ENCODE measurements at places on chromosomes 7 and 10.

- no peak for DNase-seq
Measured at GRCh38 chr10:81696609-81697388, 178.2 kb upstream of the NRG3 start.

DNA sequence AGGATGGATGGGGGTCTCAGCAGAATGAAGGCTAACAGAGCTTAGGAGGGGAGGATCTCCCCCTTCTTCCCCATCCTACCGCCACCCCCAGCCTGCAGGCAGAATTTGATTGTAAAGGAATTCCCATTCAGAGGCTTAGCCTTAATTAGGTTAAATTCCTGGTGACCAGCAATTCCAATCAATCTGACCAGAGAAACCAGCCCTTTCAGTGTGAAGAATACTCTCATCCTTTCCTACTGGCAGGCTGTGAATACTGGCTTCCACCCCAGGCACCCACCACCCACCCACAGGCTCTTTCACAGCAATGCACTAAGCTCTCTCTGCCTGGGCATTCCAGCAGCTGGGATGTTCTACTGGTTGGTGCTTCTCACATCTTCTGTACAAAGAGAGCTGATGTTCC, 137.9 kb upstream of the LYZL1 start:
- no peak for DNase-seq

- no peak for DNase-seq
Measured at GRCh38 chr10:31867646-31868045, 61.0 kb downstream of the ARHGAP12 start.

DNA sequence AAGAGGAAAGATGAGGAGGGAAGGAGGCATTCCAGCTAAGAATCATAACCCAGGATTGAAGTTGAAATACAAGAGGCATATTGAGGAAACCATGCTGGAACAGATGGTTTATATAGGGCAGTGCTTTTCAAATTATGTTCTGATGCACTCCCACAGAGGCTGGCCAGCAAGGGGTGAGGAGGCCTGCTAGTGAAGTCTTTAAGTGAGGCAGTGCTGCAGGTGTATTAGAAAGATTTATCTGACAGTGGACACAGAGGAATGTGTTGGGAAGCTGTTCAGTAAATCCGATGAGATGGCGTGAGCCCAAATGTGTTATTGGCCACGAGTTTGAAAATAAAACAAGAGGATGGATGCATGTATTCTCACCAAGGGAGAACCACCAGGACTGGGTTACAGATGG, 28.6 kb downstream of the REEP3 start:
- DNase-seq: no peak

- DNase-seq: no peak
Measured at GRCh38 chr7:91517201-91517785, 253.1 kb downstream of the FZD1 start.

DNA sequence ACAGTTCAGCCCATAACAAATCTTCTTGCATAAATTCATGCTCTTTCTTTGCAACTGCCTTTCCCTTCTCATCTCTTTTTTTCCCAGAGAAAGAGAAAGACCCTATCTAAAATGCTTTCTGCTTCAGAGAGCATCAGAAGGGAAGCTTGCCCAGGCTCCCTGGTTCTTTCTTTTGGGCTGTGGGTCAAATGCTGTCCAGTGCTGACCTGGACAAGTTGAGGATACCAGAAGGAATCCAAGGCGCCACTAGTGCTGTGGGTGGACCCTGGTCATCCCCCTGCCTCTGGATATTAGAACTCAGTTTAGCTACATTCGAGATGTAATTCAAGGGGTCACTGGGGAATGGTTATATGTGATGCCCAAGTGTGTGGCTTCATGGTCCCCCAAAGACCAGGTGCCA, 411.6 kb downstream of the RPS24 start:
- no peak for DNase-seq

GRCh38 chr7:2592375-2592865, 33.6 kb downstream of the IQCE start:
- no peak for DNase-seq

- DNase-seq: no peak
Measured at GRCh38 chr7:23017309-23017708, 3.4 kb upstream of the HYCC1 start.

DNA sequence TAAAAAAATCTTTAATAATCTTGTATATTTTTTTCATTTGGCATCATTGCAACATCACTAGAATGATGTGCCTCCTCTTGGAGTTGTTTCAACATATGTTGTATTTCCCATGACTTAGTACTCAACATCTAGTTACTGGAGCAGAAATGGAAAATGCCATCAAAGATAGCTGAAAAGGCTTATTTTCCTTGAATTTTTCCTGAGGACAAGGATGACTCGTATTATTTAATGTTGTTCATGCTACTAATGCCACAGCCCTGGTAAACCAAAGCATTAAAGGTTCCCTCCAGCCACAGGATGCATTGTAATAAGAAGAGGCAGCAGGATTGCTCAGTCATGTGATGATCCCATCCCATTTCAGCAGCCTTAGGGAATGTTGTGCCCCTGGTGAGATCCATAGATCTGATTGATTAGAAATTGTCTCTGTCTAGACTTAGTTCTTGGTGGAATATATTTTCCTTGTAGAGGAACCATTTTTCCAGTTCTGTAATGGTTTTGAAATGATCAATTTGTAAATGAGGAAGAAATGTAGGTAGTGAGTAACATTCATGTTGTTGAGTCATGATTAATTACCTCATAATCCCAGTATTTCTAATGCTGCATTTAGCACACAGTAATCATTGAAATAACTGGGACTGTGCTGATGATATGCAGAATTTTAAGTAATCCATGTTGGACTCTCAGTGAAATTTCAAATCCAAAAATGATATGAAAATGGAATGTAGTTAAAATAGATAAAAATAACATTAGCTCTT, 91.3 kb upstream of the SMIM30 start:
- no peak for DNase-seq

GRCh38 chr7:114959931-114960330, 38.0 kb downstream of the MDFIC start:
- no peak for DNase-seq

- no peak for DNase-seq
Measured at GRCh38 chr7:64628192-64628591, 37.7 kb upstream of the ZNF107 start.

- DNase-seq: no peak
Measured at GRCh38 chr7:39199006-39199405, 221.3 kb downstream of the POU6F2 start.

GRCh38 chr7:1232103-1232466, 587 bp upstream of the UNCX start:
- DNase-seq: no peak

GRCh38 chr7:7924303-7924702, 44.3 kb upstream of the GLCCI1 start:
- DNase-seq: no peak

- DNase-seq: no peak
Measured at GRCh38 chr10:4384245-4384644, 441.8 kb upstream of the AKR1E2 start.

DNA sequence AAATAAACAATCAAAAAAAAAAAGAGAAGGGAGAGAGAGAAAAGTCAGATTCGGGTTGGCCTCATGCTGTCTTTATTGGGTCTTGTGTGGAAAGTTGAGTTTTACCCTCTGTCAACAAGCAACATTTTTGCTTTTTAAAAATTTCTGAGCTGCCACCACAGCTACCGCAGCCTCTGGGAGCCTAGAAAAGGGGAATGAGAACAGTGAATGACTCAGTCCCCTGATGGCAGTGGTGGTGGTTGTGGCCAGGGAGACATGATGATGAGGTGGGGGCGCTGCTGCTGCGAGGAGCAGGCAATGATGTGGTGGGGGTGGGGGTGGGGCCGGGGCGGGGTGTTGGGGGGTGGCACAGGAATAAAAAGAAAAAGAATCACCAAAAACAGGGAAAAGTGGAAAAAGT, 20.0 kb upstream of the CREB3L2 start:
- DNase-seq: no peak

GRCh38 chr7:133769668-133770067, 357.5 kb upstream of the LRGUK start:
- DNase-seq: no peak

DNA sequence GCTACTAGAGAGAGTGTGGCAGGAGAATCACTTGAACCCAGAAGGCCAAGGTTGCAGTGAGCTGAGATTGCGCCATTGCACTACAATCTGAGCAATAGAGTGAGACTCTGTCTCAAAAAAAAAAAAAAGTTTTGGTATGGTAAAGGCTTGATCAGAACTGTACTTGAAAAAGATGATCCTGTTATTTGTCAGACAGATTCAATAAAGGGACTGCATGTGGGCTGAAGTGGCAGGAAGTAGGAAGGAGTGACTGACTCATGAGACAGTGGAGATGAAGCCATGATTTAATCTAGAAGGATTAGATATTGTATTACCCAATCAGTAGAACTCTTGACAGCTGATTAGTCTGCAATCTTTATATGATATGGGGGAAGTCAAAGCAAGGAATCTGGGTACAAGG, 2.7 kb upstream of the TMEM254 start:
- no peak for DNase-seq

GRCh38 chr10:1874533-1874932, 137.2 kb upstream of the ADARB2 start:
- DNase-seq: no peak

- DNase-seq: no peak
Measured at GRCh38 chr10:385571-386300, 250.5 kb downstream of the ZMYND11 start.

DNA sequence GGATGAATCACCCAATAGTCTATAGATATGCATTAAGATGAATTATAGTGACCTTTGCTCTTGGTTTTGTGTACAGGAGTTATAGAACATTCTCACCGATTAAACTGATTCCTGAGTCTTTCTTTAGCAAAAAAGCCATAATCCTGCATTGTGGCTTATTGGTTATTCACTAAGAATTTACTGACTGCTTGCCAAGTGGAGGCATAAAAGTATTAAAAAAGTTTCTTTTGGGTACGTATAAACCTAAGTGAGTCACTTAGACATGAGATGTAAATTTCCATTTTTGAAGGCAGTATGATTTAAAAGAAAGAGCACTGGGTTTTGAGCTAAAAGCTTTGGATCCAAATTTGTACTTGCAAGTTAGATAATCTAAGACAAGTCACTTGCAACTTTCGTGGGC, 100.7 kb downstream of the CDK6 start:
- no peak for DNase-seq

DNA sequence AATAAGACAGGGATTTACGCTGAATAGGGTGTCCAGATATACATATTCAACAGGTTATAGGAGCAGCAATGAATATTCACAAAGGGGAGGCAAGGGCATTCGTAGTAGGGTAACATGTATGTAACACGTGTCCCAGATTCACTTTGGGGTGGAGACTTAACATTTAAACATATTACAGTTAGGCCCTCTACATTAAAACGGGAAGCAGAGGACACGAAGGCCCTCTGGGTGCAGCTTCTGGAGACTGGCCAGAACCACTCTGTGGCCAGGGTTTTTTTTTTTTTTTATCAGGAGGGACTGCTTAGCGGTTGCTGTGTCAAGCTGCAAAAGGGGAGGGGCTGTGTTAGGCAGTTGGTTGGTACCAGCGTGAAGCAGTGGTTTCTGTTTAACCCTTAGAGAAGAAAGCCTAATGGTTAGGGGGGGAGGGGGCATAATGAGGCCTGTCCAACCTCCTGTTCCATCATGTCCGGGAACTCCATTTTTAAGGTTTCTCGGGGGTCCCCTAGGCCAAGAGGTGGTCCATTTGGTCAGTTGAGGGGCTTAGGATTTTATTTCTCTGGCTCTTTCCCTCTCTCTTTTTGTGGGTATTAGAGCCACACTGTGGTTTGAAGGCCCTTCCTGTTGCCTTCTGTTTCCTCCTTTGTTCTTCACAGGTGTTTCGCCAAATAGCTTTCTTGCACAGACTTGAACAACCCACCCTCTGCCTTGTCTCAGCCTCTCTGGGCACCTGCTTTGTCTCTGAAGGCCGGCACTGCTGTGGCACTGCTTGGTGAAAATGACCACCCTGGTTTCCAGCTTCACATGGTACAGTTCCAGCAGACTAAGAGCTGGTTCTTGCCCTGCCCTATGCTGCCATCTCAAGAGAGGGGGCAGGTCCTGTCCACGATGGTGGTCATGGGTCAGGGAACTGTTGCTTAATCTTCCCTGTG, 26.4 kb downstream of the PRF1 start:
- DNase-seq: no peak

- no peak for DNase-seq
Measured at GRCh38 chr10:100371482-100372027, 24.5 kb downstream of the SCD start.

GRCh38 chr10:13514296-13514695, 14.5 kb downstream of the BEND7 start:
- no peak for DNase-seq

- DNase-seq: no peak
Measured at GRCh38 chr7:107208563-107208962, 39.8 kb downstream of the HBP1 start.

- DNase-seq: no peak
Measured at GRCh38 chr7:89104748-89105685, 309.5 kb upstream of the TEX47 start.

DNA sequence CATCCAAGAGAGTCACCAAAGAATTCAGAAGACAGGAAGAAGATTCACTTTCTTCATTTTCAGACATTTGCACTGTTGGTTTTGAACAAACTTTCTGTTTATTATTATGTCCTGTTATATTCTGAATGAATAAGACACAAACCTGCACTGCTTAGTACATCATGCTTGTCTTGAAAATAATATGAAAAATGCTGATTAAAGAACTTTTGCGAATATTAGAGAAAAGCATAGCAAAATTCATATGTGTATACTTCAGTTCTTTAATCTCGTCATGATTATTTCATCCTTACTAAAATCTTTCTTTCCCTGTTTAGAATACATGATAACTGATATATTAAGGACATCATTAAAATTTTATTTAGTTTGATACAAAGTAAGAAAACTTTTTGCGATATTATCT, 504.1 kb downstream of the POM121L12 start:
- no peak for DNase-seq

DNA sequence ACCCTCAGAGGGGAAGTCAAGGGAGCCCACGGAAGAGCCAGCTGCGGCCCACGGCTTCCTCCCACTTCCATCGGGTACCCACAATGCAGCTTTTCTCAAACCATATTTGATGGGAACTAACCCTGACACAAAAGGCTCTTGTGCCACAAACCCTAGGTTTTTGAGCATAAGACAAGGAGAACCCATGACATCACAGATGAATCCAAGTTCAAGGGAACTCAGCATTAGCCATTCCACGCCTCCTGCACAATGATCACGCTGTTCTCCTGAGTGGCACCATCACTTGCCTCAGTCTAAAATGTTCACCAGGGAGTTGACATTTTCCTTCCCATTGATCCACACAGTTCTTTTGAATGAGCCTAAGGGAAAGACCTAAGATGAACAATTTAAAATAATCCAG, 70.4 kb downstream of the ITIH5 start:
- no peak for DNase-seq

GRCh38 chr10:93422118-93422517, 60.0 kb downstream of the MYOF start:
- DNase-seq: no peak

- DNase-seq: no peak
Measured at GRCh38 chr7:119711104-119711503, 561.9 kb upstream of the KCND2 start.
